Nephron progenitor cell (in vitro differentiated cells): ENCODE measurements at places on chromosomes 7 and 10.

- no peak for DNase-seq
Measured at GRCh38 chr10:62326176-62326575, 48.0 kb upstream of the ZNF365 start.

- DNase-seq, result no peak
Measured at GRCh38 chr10:82914655-82915136, 1039.7 kb downstream of the NRG3 start.

GRCh38 chr7:98669329-98670000, 52.4 kb downstream of the NPTX2 start:
- no peak for DNase-seq

GRCh38 chr7:28973591-28973990, 15.5 kb upstream of the TRIL start:
- no peak for DNase-seq

DNA sequence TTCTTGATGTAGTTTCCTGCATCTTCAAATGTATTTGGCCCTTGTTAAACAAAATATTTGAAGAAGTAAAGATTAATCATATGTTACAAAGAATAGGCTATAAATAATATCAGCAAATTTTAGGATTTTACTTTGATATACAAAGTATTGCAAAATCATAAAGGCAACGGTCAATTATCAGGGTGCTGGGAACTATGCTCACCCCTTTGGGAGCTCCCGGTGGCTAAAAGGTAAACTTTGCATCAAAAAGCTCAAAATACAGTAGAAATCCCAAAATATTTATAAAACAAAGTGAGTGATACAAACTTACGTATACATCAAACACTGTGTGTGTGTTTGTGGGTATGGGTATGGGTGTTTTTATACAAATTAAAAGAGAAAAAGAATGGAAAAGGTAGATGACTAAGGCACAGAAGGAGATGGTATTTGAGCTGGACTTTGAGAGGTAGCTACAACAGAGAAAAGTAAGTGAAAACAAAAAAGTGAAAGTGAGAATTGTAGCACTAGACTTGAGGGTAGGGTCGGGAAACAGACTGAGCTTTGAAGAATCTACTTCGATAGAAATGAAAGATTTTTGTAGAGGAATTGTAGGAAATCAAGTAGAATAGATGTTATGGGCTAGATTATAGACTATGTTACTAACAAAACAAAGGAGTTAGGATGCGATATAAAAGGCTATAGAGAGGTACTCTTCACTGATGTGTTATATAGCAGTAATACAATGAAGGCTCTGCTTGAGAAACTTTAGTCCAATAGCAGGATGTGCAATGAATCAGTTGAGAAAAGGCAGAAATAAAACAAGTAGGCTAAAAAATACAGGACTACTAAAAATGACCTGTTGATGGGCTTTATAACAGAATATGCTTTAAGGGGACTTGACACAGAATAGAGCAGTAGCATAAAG, 52.8 kb downstream of the GNAT3 start:
- DNase-seq, result no peak

DNA sequence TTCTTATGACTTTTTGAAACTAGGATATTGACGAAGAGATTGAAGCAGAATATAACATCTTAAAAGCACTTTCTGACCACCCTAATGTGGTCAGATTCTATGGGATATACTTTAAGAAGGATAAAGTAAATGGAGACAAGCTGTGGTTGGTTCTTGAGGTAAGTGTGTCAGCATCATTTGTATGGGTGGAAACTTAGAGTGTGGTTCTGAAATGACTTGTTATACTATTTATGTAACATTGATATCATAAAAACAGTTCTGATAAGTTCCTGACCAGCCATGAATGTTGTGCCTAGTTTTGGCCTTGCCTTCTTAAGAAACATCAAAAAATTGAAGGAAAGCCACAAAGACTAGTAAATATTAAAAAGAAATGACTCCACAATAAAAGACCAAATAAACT, 20.8 kb downstream of the MYO3A start:
- no peak for DNase-seq

DNA sequence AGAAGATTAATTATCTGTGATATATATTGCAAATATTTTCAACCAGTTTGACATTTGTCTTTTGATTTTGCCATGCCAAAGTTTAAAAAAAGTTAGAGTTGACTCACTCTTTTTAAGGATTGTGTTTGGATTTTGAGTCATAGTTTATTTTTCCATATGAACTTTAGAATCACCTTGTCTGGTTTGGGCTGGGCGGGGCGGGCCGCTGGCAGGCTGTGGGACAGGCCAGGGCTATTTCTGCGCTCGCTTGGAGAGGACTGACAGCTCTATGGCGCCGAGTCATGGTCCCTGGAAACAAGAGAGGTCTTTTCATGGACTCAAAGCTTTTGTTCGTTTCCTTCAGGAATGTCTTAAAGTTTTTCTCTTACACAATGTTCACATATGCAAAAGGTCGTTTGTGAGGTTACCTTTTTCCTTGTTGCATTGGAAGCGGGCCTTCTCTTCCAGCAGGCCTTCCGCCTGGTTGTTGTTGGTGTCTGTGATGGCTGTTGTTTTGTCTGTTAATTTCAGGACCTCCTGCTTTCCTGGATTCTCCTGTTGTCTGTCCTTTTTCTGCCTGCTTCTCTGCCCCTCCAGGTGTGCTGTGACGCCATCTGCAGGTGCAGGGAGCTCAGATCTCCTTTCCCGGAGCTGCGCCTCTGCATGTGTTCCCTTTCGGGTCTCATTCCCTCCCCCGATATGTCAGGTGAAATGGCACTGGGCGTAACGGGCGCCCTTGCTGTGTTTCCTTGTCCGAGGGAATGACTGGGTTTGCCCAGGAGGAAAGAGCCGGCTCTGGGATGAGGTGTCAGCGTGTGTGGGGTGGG, 53.8 kb downstream of the INPP5A start:
- no peak for DNase-seq

- DNase-seq, result no peak
Measured at GRCh38 chr10:35375091-35375765, 38.9 kb downstream of the CCNY start.

DNA sequence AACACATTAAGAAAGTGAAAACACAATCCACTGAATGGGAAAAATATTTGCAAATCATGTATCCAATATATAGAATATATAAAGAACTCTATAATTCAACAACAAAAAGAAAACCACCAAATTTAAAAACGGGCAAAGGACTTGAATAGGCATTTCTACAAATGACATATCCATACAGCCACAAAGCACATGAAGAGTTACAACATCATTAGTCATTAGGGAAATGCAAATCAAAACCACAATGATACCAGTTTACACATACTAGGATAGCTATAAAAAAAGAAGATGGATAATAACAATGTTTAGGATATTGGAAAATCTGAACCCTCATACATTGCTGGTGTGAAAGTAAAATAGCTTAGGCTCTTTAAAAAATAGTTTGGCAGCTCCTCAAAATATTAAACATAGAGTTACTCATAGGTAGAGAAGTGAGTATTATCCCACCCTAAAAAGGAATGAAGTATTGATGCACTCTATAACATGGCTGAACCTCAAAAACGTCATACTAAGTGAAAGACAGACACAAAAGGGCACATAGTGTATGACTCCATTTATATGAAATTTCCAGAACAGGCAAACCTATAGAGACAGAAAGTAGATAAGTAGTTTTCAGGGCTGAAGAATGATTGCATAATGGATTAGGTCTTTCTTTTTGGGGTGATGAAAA, 4.5 kb downstream of the ZPBP start:
- no peak for DNase-seq

GRCh38 chr10:97608991-97609561, 19.6 kb downstream of the C10orf62 start:
- DNase-seq, result no peak

GRCh38 chr10:3636356-3637181, 148.4 kb downstream of the KLF6 start:
- DNase-seq, result no peak

GRCh38 chr7:18820981-18821380, 296.5 kb downstream of the TWIST1 start:
- DNase-seq, result no peak

- no peak for DNase-seq
Measured at GRCh38 chr7:43915907-43916306, 9.5 kb upstream of the URGCP start.

DNA sequence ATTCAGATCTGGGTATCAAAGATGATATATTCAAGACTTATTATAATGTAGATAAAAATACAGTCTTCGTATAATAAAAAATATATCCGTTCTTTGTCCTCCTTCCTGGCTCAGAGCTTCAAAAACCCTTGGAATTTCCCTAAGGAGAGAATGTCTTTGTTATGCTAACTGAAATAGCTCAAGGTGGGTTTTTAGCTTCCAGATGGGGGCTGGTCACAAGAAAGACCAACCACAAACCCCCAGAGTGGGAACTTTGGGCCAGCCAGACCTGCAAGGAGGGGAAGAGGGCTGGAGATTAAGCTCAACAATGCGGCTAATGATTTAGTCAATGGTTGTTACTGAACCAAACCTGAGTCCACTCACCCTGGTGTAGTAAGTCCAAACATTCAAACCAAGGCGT, 196.4 kb downstream of the SDHAF3 start:
- no peak for DNase-seq

GRCh38 chr10:72024596-72024995, 60.4 kb downstream of the CHST3 start:
- no peak for DNase-seq
